ENCODE measurements at places on chromosomes 5 and 9. TPM values are rescaled to one million over a fixed set of nuclear protein-coding genes. Genes with fewer than 3 reads are reported as not detected.

The GPR151 gene
- total RNA-seq, result not detected

DNA sequence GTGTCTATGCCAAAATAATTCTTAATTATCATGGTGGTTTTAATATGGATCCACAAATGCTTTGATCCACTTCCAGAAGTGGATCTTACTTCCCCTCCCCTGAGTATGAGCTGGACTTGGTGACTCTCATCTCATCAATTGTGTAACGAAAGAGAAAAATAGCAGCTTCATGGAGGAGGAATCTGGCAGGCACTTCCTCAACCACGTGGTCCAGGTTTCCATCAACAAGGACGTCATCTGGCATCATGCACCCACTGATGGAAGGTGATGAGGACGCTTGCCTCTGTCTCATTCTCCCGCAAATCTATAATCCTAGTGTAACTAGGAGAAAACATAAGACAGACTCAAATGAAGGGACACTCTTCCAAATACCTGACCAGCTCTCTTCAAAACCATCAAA lies 54.6 kb upstream of the S1PR3 start:
- DNase-seq, result no peak

The GABRG2 gene
- not detected for total RNA-seq

- no peak for DNase-seq
Observed at GRCh38 chr5:67123819-67124218, 72.8 kb downstream of the CD180 start.

DNA sequence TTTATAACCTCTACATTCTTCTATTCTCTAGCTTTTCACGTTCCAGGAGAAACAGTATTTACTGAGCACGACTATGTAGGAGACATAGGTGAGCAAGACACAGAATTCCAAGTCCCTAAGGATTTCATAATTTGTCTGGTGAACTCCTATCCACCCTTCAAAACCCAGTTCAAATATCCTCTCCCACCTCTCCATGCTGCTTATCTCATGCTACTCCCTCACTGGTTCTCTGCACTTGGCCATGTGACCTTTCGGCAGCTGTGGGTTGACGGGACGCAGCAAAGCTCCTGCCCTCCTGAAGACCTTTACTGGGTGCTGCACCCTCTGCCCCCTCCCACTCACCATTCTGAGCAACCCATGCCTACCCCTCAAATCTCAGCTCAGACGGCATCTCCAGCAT lies 173.2 kb downstream of the RGS3 start:
- DNase-seq, result no peak

GRCh38 chr5:95939465-95939864 lies 22.2 kb downstream of the ELL2 start:
- no peak for DNase-seq

- no peak for DNase-seq
Observed at GRCh38 chr9:107870221-107870620, 380.7 kb upstream of the KLF4 start.

DNA sequence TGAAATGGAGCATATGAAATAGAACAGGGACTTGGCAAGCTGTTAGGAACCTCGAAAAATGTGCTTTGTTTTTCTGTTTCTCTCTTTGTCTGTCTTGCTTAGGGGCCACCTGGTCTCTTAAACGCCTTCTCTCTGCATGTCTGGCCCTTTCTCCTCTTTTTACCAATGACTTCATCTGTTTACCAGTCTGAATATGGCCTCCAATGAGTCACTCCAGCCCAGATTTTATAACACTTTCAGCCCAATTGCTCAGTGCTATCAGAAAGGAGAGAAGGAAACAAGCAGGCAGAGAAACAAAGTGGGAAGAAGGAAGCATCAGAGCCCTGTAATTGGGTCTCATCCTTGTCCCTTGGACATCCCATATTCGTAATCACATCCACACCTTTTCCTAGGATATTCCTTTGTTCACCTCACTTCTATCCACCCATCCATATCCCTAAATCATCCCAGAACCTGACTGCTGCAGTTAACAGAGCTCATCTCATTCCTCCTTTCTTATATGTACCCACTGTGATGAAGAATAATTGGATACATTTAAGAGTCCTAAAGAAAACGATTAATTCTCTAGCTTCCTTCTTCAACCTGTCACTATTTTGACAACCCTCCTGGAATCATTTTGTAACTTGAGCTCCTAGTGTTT lies 151.8 kb upstream of the GPR151 start:
- no peak for DNase-seq

- no peak for DNase-seq
Observed at GRCh38 chr9:93680443-93681268, 104.3 kb downstream of the PHF2 start.

GRCh38 chr5:56637321-56637920 lies 177.9 kb upstream of the MAP3K1 start:
- DNase-seq, result no peak

The RUSC2 gene
- 0.18 TPM for total RNA-seq

DNA sequence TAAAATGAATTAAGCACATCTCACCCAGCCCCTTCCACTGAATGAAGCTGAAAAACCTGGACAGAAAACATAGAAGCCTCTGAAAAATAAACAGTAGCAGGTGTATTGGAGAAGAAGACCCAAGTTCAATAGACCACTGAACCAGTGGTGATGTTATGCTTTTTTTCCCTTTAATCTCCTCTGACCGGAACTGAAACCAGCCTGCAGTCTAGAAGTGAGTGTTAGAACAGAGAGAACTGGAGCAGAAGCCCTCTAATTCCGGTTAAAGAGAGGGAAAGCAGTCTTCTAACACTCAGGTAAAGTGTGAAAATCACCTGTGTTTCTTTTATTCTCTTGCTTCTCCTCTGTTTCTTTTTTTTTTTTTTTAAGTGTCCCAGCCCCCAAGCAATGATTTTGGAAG lies 83.5 kb upstream of the CCL21 start:
- no peak for DNase-seq

The MTX3 gene
- 24.3 TPM for total RNA-seq

GRCh38 chr5:108276187-108277050 lies 105.5 kb downstream of the FBXL17 start:
- DNase-seq, result no peak

DNA sequence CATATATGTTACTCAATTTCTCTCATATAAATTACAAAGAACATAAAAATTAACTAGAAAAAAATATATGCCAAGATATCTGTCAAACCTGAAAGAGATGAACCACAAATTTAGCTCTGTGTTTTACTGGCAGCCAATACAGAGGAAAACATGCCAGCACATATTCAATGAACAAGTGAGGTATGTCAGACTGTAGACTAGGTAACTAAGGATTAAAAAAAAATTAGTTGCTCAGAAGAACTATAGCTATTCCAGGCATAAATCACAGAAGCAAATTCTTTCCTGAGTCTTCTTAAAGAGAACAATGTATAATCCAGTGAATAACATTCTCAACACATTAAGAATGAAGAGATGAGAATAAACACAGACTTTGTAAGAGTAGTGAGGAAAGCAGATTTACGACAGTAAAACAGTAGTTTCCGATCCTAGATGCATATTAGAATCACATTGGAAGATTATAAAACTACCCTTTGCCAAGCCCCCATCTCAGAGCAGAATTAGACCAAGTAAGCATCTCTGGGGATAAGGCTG lies 20.6 kb upstream of the CAAP1 start:
- no peak for DNase-seq

The TYRP1 gene
- not detected for total RNA-seq

GRCh38 chr9:105393576-105394344 lies 54.1 kb upstream of the FSD1L start:
- no peak for DNase-seq

GRCh38 chr5:145680767-145681166 lies 154.4 kb downstream of the PRELID2 start:
- DNase-seq, result no peak

The SHOC1 gene
- total RNA-seq, result not detected

GRCh38 chr5:11234501-11234911 lies 473.5 kb upstream of the DAP start:
- DNase-seq, result no peak

- no peak for DNase-seq
Observed at GRCh38 chr5:177096162-177097015, 9.7 kb downstream of the FGFR4 start.

- DNase-seq, result no peak
Observed at GRCh38 chr9:121691890-121692289, 40.5 kb downstream of the DAB2IP start.

DNA sequence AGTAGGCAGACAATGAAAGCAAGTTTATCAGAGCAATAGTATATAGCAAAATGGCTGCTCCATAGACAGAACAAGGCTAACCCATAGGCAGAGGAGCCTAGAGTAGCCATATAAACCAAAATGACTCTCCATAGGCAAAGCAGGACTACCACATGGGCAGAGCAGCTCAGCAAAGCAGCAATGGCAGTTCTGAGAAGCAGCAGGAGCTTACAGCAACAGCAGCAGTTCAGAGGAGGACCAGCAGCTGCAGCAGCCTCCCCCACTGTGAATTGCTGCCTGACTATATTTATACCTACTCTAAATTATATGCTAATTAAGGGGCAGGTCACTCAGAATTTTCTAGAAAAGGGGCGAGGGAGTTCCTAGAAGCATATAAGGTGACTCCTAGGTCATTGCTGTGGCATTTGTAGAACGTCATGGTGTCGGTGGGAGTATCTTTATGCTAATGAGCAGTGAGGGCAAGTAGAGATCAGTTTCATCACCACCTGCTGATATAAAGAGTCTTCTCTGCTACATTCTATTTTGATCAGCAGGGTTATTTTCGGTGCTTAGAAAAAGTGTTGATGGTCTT lies 1115.5 kb downstream of the DTWD2 start:
- DNase-seq, result no peak

DNA sequence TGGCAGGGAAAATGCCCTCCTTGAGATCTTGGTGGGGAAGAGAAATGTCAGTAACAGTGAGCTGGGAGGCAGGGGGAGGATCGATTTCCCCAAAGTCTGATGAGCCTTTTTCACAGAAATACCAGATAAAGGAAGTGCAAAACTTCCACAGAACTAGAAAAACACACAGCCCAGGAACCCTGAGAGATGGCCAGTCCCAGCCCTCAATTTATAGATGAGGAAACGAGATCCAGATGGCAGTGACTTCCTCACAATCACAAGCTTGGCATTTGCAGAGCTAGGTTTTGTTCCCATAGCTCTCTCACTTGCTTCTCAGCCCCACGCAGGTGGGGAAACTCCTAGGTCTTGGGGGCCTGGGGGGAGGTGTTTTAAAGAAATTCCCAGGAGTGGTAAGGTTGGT lies 3.8 kb upstream of the GGTA1 start:
- no peak for DNase-seq

- no peak for DNase-seq
Observed at GRCh38 chr9:90943341-90943740, 141.7 kb downstream of the SYK start.

The ZFP62 gene
- 23.5 TPM for total RNA-seq

Measured in T-helper 17 cell (primary cell).